ENCODE measurements at places on chromosomes 11 and 22.

GRCh38 chr22:21946262-21946925, 6.3 kb downstream of the PPM1F start:
- DNase-seq, result no peak

DNA sequence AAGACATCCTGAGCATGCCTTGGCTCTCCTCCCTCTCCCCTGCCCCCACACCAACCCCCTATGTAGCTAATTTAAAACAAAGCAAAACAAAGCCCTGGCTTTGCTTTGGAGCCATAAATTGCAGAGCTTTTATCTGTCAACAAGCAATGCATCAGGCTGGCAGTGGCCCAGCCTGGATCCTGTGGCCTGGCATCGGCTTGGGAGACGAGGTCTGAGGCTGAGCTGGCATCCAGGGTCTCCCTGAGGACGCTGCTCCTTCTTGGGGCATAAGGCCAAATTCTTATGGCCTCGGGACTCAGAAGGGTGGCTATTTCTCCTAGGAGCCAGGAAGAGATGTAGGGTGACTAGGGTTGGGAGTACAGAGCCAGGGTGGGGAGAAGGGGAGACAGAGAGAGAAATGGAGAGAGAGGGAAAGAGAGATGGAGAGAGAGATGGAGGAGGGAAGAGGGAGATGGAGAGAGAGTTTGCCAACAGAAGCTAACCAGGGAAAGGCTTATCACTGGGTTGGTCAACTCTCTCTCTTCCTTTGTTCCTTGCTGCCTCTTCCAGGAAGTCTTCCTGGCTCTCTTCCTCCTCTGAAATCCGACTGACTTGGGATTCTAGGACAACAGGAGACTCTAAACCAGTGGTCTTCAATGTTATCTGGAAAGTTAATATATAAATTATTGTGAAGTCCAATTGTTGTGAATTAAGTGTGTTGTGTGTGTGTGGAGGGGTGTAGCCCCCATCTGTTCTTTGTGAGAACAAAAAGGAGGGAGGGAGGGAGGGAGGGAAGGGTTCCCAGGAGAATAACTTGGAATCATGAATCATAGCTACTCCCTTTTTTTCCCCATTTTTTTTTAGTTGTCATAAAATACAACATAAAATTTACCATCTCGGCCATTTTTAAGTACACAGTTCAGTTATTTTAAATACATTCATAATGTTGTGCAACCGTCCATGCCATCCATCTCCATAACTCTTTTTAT, 29.1 kb downstream of the TSPAN18 start:
- DNase-seq, result no peak

DNA sequence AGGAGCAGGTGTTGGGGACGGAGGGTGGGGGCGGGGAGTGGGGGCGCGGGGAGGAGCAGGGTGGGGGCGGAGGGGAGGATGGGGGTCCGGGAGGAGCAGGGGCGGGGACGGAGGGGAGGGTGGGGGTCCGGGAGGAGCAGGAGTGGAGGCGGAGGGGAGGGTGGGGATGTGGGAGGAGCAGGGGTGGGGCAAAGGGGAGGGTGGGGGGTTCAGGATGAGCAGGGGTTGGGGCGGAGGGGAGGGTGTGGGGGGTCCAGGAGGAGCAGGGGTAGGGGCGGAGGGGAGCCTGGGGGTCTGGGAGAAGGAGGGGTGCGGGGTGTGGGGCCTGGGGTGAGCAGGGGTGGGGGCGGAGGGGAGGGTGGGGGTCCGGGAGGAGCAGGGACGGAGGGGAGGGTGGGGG, 17.1 kb downstream of the CRELD2 start:
- DNase-seq, result no peak

GRCh38 chr11:110059706-110060463, 33.3 kb upstream of the ZC3H12C start:
- no peak for DNase-seq

All from activated CD8-positive, alpha-beta memory T cell treated with anti-CD3 and anti-CD28 coated beads, Interleukin-2, amount 50 U/mL, for 48 hours (primary cell).